Fibroblast of skin of back (primary cell): ENCODE measurements at places on chromosomes 4 and X.

- no peak for DNase-seq
Observed at GRCh38 chr4:145625677-145626622, 6.8 kb downstream of the MMAA start.

GRCh38 chr4:83282049-83282535, 2.5 kb downstream of the COQ2 start:
- peak; percentile 63 for DNase-seq

DNA sequence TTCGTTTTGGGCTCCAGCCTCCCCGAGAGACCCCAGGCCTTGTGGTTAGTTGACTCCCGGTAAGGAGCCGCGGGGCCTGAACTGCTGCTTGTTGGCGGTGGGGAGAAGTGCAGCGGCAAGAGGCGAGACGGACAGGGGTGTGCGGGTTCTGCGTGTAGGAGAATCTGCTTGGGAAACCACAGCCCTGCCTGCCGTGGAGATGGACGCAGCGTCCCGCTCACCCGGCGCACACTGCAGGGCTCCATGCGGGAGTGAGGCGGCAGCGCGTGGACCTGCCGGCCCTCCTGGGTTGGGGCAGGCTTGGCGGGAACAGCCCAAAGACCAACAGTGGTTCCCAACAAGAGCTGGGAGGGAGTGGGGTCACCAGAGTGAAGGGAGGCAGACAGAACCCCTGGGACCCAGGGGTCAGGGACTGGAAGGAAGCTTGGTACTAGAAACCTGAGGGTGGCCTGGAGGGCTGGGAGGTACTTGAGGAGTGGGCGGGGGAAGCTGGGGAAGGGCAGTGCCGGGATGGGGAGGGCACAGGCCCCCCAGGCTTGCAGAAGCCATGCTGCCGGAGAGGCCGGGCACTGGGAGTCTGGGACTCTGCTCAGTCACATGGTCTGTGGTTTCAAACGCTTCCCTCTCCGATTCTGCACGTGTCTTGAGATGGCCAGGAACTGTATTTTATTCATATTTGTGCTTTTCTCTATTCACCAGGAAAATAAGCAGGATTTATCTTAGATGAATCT, 70.8 kb downstream of the RGS12 start:
- DNase-seq, result no peak

DNA sequence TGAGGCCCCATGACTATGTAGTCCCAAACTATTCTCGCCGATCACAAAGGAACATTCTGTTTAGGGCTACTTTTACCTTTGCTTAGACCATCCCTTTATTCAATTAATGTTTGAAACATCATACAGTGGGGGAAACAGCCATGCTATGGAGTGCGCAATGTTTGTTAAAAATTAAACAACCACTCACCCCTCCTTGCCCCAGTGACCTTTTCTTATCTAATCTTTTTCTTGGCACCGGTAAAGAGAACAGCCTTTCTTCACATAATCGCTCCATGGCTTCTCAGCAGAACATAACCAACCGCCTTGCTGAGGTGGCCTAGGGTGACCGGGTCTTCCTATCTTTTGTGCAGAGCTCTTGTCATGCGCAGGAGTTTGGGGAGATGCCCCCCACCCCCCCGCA, 152.6 kb downstream of the VCX3A start:
- no peak for DNase-seq

DNA sequence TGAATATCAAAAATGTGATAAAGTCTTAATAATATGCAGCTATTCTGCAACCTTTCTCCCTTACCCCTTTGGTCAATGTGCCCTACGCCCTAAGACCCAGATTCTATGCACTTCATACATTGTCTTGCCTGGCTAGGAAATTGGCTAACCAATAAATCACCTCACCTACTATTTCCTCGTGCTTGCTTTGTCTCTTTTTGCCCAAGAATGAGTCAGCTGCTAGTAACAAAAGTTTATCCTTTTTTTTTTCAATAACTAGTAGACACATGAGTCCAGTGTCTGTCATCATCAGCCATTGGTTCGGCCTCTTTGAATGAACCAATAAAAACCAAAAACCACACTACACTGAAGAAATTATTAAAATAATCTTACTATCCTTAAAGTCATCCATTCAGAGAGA, 387.1 kb downstream of the PPP3CA start:
- no peak for DNase-seq

DNA sequence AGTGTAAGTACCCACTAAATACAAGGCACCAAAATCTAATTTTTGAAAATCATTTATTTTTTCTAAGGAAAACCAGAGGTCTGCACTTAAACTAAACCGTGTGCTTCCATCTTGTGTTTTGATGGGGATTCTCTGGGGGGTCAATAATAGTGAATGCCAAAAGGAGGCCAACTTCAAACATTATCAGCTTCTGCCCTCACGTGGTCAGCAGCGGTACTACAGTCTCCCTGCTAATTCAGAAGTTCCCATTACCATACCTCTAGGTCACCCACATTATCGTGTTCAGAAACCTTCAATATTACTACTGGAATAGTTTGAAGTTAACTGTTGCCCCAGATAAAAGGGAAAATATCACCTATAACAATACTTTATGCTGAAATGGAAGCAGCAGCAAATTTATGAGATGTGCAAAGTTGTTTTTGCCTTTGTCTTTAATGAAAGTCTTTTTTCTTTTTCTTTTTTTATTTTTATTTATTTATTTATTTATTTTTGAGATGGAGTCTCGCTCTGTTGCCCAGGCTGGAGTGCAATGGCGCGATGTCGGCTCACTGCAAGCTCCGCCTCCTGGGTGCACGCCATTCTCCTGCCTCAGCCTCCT, 17.3 kb downstream of the CTPS2 start:
- peak; percentile 50 for DNase-seq

DNA sequence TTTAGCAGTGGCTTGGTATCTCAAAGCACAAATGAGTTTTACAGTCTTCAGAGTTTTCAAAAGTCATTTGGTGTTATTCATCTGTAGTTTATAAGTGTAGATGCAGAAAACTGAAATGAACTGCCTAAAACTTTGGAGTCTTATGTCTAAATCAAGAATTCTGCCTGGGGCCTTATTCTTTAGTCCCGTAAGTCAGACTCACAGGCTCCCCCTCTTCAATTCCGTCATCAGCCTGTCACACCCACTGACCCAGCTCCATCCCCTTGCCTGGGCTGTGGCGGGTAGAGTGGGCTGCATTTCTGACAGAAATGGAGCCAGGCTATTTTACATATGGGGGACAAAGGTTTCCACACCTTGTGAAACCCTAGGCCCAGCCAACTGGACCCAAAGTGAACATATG, 44.3 kb downstream of the TSPAN5 start:
- DNase-seq, result no peak

- peak; percentile 20 for DNase-seq
Observed at GRCh38 chr4:83248486-83248885, 36.1 kb downstream of the COQ2 start.
